ENCODE measurements at places on chromosomes 3 and 15.

DNA sequence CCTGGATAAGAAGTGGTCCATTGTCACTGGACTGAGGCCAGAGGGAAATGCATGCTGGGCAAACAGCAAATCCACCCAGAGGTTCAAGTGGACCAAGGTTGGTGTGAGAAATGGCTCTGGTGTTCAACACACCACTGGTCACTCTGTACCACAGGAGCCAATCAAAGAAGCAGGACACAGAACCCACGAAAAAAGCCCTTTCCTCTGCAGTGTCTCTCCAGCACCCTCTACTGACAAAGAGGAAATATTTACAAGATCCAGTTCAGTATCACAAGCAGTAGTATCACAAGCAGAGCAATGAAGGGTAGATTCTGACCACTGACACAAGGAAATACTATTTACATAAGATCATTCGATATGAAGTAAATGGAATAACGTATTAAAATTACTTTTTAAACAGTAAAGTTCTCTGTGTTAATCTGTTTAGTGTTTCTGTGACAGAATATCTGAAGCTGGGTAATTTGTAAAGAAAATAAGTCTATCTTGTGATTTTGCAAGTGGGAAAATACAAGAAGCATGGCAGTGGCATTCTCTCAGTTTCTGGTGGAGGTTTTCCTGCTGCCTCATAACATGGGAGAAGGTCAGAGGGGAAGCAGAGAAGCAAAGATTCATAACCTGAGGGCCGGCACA, 390.7 kb downstream of the EFHB start:
- H3K4me3 ChIP-seq, result no peak overlapping the region
- no peaks in the 10 kb centered on the region for H3K4me1 ChIP-seq
- no peaks in the 10 kb centered on the region for H3K36me3 ChIP-seq
- peak; percentile 22 for DNase-seq

GRCh38 chr3:66889750-66890494, 108.2 kb upstream of the KBTBD8 start:
- H3K4me1 ChIP-seq, result no peaks in the 10 kb centered on the region
- no peaks in the 10 kb centered on the region for H3K36me3 ChIP-seq
- H3K27ac ChIP-seq, result no peak overlapping the region
- H3K4me3 ChIP-seq, result no peak overlapping the region

DNA sequence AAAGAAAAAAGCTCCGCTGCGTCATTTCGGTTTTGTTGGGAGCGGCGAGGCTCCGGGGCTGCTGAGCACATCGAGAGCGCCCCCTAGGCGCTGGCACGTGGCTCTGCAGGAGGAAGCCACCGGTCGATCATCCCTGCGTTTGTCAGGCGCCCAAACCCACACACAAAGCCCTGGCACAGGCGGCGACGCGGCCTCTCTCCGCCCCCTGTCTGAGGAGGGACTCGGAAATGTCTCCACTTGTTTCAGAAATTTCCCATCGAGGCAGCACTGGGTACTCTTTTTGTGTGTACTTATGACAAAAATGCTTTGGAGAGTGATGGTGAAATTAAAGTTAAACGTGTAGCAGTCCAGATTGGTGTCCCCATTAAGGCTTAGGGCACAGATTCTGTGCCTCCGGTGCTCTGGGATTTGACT, 407.3 kb upstream of the ONECUT1 start:
- no peak overlapping the region for H3K4me3 ChIP-seq
- H3K27ac ChIP-seq, result no peak overlapping the region
- H3K36me3 ChIP-seq, result no peaks in the 10 kb centered on the region
- H3K4me1 ChIP-seq, result no peaks in the 10 kb centered on the region
- no peaks in the 10 kb centered on the region for H3K27me3 ChIP-seq

DNA sequence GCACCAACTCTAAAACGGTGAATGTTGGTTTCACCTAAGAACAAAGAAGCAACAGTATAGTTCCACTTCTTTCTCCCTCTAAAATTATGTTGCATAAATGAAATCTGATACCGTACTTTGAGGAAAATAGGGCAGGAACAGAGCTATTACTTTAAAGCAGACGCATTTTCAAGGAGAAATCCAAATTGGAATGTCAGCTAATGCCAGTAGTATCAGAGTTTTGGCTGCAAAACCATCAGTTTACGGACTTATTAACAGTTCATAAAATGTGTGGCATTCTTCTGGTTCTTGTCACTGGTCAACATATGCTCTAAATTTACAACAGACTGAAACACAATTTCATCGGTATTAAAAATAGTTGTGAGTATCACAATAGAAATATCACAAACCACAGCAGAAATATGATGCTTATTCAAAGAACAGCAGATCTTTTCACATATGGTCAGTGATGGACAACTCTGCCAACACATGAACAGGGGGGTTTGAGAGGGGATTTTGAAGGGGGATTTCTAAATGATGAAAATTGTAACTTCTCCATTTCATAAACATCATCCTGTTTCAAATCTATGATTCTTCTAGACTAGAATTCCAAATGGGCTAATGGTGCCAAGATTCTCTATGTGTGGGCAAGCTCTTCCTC, 38.7 kb upstream of the ROBO2 start:
- no peak for DNase-seq
- no peaks in the 10 kb centered on the region for H3K36me3 ChIP-seq
- no peak overlapping the region for H3K4me3 ChIP-seq
- no peak overlapping the region for H3K27ac ChIP-seq

GRCh38 chr15:49215768-49216739, 46.0 kb downstream of the GALK2 start:
- no peaks in the 10 kb centered on the region for H3K36me3 ChIP-seq
- no peak overlapping the region for H3K4me3 ChIP-seq
- H3K27me3 ChIP-seq, result no peaks in the 10 kb centered on the region
- DNase-seq, result peak; percentile 97
- peaks cover 5% of the 10 kb centered on the region for H3K4me1 ChIP-seq

GRCh38 chr3:122975924-122976293, 51.7 kb downstream of the SEMA5B start:
- H3K27ac ChIP-seq, result no peak overlapping the region
- H3K27me3 ChIP-seq, result no peaks in the 10 kb centered on the region
- DNase-seq, result no peak

DNA sequence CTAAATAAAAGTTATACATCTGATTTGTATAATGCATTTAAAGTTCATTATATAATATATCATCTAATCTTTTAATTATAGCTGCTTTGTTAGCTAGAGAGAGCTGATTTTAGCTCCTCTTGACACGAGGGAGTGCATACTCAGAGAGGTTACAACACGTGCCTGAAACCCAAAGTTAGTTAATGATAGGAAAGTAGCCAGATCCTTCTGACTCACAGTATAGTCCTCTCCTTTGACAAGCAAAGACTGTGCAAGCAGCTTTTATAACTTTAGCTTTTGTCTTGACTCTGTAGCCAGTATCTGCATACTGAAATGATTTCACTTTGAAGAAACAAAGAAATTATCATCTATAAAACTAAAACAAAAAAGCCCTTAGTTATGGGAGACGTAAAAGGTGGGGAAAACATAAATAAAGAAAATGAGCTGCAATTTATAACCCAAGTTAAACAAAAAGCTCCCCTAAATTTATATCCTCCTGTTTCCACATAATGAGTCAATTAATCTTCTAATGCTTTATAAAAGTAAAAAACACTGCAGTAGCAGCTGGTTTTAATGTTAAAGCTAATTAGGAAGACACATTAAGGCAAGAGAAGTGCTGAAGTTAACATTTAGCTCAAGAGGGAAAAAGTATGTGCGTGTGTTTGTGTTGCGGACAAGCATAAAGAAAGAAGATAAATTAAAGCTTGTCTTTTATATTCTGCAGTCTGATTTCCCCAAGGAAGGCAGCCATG, 13.1 kb downstream of the GABRR3 start:
- no peak overlapping the region for H3K27ac ChIP-seq
- no peaks in the 10 kb centered on the region for H3K36me3 ChIP-seq
- no peak for DNase-seq
- H3K4me1 ChIP-seq, result no peaks in the 10 kb centered on the region
- no peak overlapping the region for H3K4me3 ChIP-seq

- DNase-seq, result no peak
- H3K27ac ChIP-seq, result no peak overlapping the region
- no peak overlapping the region for H3K4me3 ChIP-seq
- H3K36me3 ChIP-seq, result peaks cover 1% of the 10 kb centered on the region
- H3K4me1 ChIP-seq, result peaks cover 15% of the 10 kb centered on the region
These were observed 12.7 kb downstream of the LYSMD4 start for GRCh38 chr15:99720533-99720932.

GRCh38 chr3:66322436-66322835, 101.6 kb downstream of the SLC25A26 start:
- no peak overlapping the region for H3K4me3 ChIP-seq
- H3K4me1 ChIP-seq, result no peaks in the 10 kb centered on the region
- H3K36me3 ChIP-seq, result no peaks in the 10 kb centered on the region
- no peak overlapping the region for H3K27ac ChIP-seq
- H3K27me3 ChIP-seq, result no peaks in the 10 kb centered on the region

DNA sequence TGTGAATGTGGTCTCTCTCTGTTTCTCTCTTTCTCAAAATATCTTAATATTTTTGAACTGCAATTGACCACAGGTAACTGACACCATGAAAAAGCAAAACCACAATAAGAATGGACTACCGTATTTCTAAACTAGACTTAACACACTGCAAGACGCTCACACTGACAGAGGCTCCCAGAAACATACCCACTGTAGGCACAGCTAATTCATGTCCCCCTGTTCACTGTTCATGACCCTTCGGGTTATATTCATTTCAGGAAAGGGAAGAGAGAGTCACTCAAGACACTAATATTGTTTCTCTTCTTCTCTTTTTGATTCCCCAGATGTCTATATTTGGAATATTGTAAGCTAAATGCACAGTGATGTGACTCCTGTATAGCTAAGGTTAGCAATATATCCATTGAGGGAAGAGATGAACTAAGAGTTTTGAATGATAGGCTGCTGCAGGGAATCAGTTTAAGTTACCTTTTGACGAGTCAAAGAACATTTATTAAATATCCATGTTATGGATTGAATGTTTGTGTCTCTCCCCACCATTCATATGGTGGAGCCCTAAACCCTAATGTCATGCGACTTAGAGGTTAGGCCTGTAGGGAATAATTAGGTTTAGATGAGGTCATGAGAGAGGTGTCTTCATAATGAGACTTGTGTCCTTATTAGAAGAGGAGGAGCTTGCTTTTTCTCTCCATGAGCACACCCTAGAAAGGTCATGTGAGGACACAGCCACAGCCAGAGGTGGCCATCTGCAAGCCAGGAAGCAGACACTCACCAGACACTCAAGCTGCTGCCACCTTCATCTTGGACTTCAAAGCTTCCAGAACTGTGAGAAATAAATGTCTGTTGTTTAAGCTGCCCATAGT, 216.6 kb upstream of the GRM7 start:
- no peak overlapping the region for H3K4me3 ChIP-seq
- no peaks in the 10 kb centered on the region for H3K36me3 ChIP-seq
- no peaks in the 10 kb centered on the region for H3K4me1 ChIP-seq
- no peak overlapping the region for H3K27ac ChIP-seq
- no peaks in the 10 kb centered on the region for H3K27me3 ChIP-seq

GRCh38 chr15:37109872-37110572, 9.7 kb upstream of the MEIS2 start:
- no peaks in the 10 kb centered on the region for H3K36me3 ChIP-seq
- H3K4me1 ChIP-seq, result peaks cover 7% of the 10 kb centered on the region
- H3K4me3 ChIP-seq, result no peak overlapping the region

GRCh38 chr3:150330872-150331271, 77.2 kb upstream of the TSC22D2 start:
- H3K27ac ChIP-seq, result no peak overlapping the region
- H3K36me3 ChIP-seq, result no peaks in the 10 kb centered on the region
- DNase-seq, result no peak
- no peaks in the 10 kb centered on the region for H3K27me3 ChIP-seq
- peaks cover 16% of the 10 kb centered on the region for H3K4me1 ChIP-seq

DNA sequence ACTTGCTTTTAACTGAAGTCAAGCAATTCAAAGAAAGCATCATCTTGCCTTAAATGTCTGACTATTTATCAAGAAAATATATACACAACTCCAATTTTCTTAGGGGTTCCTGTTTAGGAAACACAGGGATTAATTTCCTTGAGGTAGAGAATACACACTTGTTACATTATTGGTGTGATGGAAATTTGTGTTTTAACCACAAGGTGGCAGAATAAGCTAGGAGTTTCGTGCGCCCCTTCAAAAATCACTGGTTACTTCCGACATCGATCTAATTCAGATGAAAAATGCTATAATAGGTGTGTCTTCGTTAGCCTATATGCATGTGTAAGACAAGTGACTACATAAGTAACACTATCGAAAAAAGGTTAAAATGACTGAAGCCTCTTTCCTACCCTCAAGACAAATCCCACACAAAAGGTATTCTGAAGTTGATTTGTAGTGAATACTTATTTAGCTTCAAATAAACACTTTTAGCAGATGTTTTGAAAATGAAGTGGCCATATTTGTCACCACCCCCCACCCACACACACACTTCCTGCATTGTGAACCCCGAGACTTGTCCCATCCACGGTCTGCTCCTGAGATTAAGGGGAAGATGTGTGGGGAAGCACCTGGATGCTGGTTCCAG, 246.5 kb downstream of the ROBO1 start:
- no peaks in the 10 kb centered on the region for H3K36me3 ChIP-seq
- DNase-seq, result no peak
- no peaks in the 10 kb centered on the region for H3K4me1 ChIP-seq

GRCh38 chr15:41605566-41605965, 46.6 kb downstream of the TYRO3 start:
- H3K4me3 ChIP-seq, result no peak overlapping the region
- H3K36me3 ChIP-seq, result no peaks in the 10 kb centered on the region
- no peaks in the 10 kb centered on the region for H3K4me1 ChIP-seq
- no peak for DNase-seq
- no peaks in the 10 kb centered on the region for H3K27me3 ChIP-seq

DNA sequence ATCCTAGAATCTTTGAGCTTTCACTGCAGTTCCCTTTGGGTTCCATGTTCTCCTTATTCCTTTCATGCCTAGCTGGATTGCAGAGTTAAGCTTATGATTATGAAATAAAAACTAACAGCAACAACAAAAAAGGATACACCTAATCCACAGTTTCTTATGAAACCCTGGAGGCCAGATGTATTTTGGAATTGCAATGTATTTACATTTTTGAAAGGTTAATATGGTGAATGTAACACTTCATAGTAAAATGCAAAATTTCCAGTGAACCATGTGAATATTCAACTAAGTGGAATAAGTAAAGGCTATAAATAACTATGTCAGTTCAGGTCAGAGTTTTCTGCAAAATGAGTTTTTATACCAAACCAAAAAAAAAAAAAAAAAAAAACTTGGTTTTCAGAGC, 65.8 kb upstream of the FLNB start:
- H3K4me1 ChIP-seq, result peaks cover 33% of the 10 kb centered on the region
- no peaks in the 10 kb centered on the region for H3K36me3 ChIP-seq
- no peak for DNase-seq
- peak overlapping the region; percentile 96 for H3K27ac ChIP-seq
- H3K27me3 ChIP-seq, result no peaks in the 10 kb centered on the region
- no peak overlapping the region for H3K4me3 ChIP-seq

All from thyroid gland (tissue), 4 donors.